ENCODE measurements at places on chromosomes 3 and 15.

GRCh38 chr3:101556064-101556463 lies 5.6 kb upstream of the TRMT10C start:
- H3K4me1 ChIP-seq = peaks cover 3% of the 10 kb centered on the region
- no peak for DNase-seq
- peaks cover 24% of the 10 kb centered on the region for H3K27me3 ChIP-seq
- no peak overlapping the region for H3K27ac ChIP-seq

- DNase-seq = no peak
- H3K4me3 ChIP-seq = no peak overlapping the region
- no peak overlapping the region for H3K27ac ChIP-seq
- H3K4me1 ChIP-seq = peaks cover 2% of the 10 kb centered on the region
- H3K36me3 ChIP-seq = peaks cover 2% of the 10 kb centered on the region
- H3K27me3 ChIP-seq = no peaks in the 10 kb centered on the region
Observed at GRCh38 chr15:78101423-78102105, 9.2 kb downstream of the SH2D7 start.

GRCh38 chr3:45544024-45544716 lies 50.4 kb upstream of the LIMD1 start:
- H3K4me3 ChIP-seq = no peak overlapping the region
- DNase-seq = no peak
- H3K27ac ChIP-seq = no peak overlapping the region
- H3K4me1 ChIP-seq = no peaks in the 10 kb centered on the region
- H3K36me3 ChIP-seq = peaks cover 12% of the 10 kb centered on the region
- no peaks in the 10 kb centered on the region for H3K27me3 ChIP-seq

- peaks cover 22% of the 10 kb centered on the region for H3K4me1 ChIP-seq
- no peak overlapping the region for H3K4me3 ChIP-seq
- peaks cover 3% of the 10 kb centered on the region for H3K36me3 ChIP-seq
Observed at GRCh38 chr3:169809230-169809795, 3.4 kb upstream of the LRRIQ4 start.

DNA sequence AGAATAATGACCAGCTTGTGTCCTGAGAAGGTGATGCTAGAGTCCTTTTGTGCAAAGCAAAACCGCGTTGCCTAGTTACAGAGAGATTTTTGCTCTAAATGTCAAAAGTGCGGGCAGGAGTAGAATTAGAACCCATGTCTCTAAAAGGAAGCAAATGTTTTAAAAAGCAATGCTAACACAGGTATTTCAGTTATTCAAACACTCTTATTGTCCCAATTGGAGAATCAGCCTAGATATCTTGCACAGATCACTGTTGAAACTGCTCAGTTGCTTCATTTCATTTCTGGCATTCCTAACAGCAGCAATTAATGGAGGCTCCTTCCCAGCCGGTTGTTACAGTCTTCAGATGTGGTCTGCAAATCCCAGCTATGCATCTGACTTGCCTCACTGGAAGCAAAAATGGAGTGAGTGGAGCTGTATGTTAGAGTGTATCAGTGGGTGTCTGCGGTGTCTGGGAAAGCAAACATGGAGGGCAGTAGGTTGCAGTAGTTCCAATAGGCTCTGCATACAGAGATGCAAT lies 55.6 kb upstream of the SEMA6D start:
- no peak overlapping the region for H3K4me3 ChIP-seq
- no peaks in the 10 kb centered on the region for H3K27me3 ChIP-seq
- H3K36me3 ChIP-seq = no peaks in the 10 kb centered on the region
- no peak overlapping the region for H3K27ac ChIP-seq
- DNase-seq = no peak

- H3K4me3 ChIP-seq = no peak overlapping the region
- H3K27ac ChIP-seq = no peak overlapping the region
- no peaks in the 10 kb centered on the region for H3K27me3 ChIP-seq
Observed at GRCh38 chr3:100169201-100169920, 55.1 kb upstream of the FILIP1L start.

- DNase-seq = no peak
- no peak overlapping the region for H3K27ac ChIP-seq
- no peaks in the 10 kb centered on the region for H3K4me1 ChIP-seq
- no peaks in the 10 kb centered on the region for H3K36me3 ChIP-seq
- H3K27me3 ChIP-seq = peaks cover 11% of the 10 kb centered on the region
Observed at GRCh38 chr3:143525408-143525807, 322.9 kb downstream of the SLC9A9 start.

DNA sequence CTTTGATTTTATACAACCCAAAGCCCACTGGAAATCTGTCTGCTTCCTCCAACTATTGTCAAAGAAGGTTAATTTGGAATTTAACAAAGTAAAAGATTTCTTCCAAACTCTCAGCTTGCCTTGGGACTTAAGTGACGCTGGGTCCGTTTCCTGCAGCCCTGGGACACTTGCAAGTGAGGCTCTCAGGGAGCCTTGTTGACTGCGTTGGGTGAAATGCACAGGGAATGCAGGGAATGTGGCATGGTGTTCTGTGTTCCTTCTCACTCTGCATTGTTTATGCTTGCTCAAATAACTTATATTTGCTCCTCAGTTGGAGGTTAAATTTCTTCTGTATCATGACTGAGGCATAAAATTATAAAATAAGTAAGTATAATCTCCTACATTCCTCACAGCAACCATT lies 60.9 kb upstream of the TJP1 start:
- no peak for DNase-seq
- no peaks in the 10 kb centered on the region for H3K27me3 ChIP-seq
- no peaks in the 10 kb centered on the region for H3K36me3 ChIP-seq
- H3K27ac ChIP-seq = peak overlapping the region; percentile 62
- H3K4me3 ChIP-seq = no peak overlapping the region

GRCh38 chr3:34109021-34109420 lies 310.6 kb downstream of the PDCD6IP start:
- no peak overlapping the region for H3K27ac ChIP-seq
- H3K4me3 ChIP-seq = no peak overlapping the region
- no peaks in the 10 kb centered on the region for H3K4me1 ChIP-seq
- no peak for DNase-seq
- no peaks in the 10 kb centered on the region for H3K36me3 ChIP-seq

GRCh38 chr15:69972436-69972835 lies 125.3 kb downstream of the TLE3 start:
- no peaks in the 10 kb centered on the region for H3K36me3 ChIP-seq
- H3K4me3 ChIP-seq = no peak overlapping the region

DNA sequence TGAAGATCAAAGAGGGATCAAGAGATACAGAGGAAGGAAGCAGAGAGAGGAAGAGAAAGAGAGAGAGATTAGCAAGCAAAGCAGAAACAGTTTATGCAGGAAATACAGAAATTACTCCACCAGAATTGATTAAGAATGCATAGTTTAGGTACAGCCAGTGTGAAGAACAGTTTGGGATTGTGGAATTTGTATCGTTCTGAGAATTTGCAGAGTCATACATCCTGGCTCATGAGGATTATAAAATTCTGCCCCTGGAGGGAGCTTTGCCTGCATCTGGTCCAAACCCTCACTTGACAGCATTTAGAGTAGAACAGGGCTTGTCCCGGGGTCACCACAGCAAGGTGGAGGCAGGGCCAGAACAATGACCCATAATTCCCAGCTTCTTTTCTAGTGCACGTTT lies 44.1 kb downstream of the MASP1 start:
- H3K4me3 ChIP-seq = no peak overlapping the region
- H3K4me1 ChIP-seq = no peaks in the 10 kb centered on the region
- peaks cover 10% of the 10 kb centered on the region for H3K27me3 ChIP-seq
- H3K36me3 ChIP-seq = no peaks in the 10 kb centered on the region

DNA sequence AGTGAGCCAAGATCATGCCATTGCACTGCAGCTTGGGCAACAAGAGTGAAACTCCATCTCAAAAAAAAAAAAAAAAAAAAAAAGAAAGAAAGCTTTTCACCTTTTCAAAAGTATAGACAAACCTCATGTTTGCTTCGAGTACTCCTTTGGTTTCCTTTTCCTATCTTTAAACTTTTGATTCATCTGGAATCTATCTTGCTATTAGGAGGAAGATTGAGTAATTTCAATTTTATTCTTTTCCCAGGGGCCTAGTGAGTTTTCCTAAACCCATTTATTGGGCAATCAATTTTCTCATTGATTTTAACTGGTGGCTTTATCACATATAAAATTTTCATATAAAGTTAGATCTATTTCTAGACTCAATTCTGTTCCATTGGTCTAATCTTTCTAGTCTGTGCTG lies 190.5 kb upstream of the VEPH1 start:
- peaks cover 20% of the 10 kb centered on the region for H3K27me3 ChIP-seq
- no peak for DNase-seq
- H3K27ac ChIP-seq = no peak overlapping the region
- H3K36me3 ChIP-seq = no peaks in the 10 kb centered on the region

GRCh38 chr3:54862526-54862925 lies 65.3 kb downstream of the LRTM1 start:
- no peak overlapping the region for H3K27ac ChIP-seq
- no peaks in the 10 kb centered on the region for H3K36me3 ChIP-seq
- DNase-seq = no peak

- no peak overlapping the region for H3K4me3 ChIP-seq
- H3K27me3 ChIP-seq = no peaks in the 10 kb centered on the region
- DNase-seq = no peak
- H3K27ac ChIP-seq = no peak overlapping the region
- peaks cover 9% of the 10 kb centered on the region for H3K36me3 ChIP-seq
Observed at GRCh38 chr3:41847679-41848078, 114.2 kb downstream of the ULK4 start.

- no peaks in the 10 kb centered on the region for H3K27me3 ChIP-seq
- H3K4me1 ChIP-seq = peaks cover 37% of the 10 kb centered on the region
- peak overlapping the region; percentile 3 for H3K27ac ChIP-seq
- H3K4me3 ChIP-seq = no peak overlapping the region
Observed at GRCh38 chr3:195148549-195148948, 122.4 kb downstream of the XXYLT1 start.

DNA sequence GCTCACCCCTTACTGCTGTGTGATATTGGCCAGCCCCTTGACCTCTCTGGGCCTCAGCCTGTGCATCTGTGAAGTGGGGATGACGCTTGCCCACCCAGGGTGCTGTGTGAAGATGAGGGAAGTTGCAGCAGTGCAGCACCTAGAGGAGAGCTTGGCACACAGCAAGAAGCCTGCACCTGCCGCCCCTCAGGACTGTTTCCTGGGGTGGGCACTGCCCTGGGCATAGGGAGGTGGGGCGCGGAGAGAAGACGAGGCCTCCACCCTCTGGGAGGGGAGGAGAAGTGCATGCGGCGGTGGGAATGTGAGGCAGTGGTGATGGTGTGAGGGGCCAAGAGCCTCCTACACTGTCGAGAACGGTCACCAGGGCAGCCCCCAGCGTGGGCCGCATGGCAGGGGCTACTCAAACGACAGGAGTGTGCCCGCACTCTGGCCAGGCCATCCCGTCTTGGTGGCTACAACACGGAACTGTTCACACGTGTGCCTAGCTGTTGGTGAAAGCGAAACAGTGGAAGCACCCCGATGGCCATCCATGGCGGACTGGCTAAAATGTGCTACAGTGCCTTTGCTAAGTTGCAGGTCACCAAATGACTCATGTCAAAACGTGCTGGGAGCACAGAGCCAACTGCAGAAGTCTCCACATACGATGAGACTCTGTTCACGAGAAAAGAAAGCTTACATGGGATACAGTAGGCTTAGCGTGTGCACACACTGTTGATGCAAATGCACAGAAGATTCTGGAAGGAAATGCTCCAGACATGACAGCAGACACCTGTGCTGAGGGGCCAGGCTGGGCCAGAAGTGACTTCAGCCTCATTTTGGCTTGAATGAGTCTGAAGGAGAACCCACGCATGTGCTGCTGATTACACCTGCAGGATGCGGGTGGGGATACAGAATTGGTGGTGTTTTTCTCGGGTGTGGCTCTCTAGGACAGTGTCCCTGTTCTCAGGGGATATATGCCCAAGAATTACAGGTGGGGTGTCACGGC lies 40.4 kb upstream of the IQSEC1 start:
- H3K27me3 ChIP-seq = peaks cover 15% of the 10 kb centered on the region
- no peak overlapping the region for H3K27ac ChIP-seq
- no peak overlapping the region for H3K4me3 ChIP-seq

- peaks cover 23% of the 10 kb centered on the region for H3K36me3 ChIP-seq
- no peaks in the 10 kb centered on the region for H3K27me3 ChIP-seq
- DNase-seq = no peak
- no peak overlapping the region for H3K4me3 ChIP-seq
- peak overlapping the region; percentile 43 for H3K27ac ChIP-seq
Observed at GRCh38 chr15:77036537-77037387, 34.1 kb downstream of the TSPAN3 start.

DNA sequence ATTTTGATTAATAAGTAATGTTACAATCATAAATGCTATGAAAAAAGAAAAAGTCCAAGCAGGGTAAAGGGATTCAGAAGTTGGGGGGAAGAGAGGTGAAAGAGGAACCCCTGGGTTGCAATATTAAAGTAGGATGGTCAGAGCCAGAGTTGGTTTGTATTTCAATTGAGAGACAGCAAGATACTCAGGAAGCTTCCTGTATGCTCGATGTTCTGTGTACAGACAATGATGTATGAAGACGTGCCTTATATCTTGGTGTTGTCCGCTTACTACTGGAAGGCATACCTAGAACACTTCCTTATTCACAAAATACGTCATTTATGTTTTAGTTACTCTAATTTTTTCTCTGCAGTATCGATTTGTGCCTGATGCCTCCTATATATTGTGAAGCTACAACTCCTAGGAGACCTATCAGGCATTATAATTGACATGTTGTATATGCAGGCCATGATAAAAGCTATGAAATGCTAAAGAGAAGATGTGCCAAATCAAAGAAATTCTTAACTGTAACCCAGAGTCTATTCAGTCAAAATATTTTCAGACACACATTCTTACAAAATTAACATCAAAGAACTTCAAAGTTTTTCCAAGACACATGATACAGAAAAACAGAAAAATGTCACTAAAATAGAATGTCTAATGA lies 87.5 kb downstream of the TBL1XR1 start:
- peaks cover 40% of the 10 kb centered on the region for H3K4me1 ChIP-seq
- peaks cover 2% of the 10 kb centered on the region for H3K36me3 ChIP-seq
- H3K27me3 ChIP-seq = no peaks in the 10 kb centered on the region
- peak overlapping the region; percentile 44 for H3K27ac ChIP-seq
- DNase-seq = no peak

DNA sequence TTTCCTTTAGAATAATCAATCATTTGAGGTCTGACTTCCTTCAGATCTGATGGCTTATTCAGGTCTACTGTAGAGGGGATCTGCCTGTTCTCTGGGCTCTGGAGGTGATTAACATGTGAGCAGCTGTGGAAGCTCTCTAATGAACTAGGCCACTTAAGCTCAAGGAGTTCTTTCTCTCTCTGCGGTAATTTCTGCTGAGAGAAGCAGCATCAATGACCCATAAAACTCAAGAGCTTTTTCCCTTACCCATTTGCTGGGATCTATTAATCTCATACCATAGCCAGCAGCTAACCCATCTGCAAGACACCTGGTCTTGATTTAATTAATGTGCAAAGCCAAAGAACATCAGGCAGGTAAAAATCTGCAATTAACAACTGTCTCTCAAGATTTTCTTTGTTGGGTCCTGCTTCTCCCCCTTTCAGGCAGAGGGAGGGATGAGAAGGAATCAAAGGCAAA lies 73.2 kb upstream of the DLG1 start:
- H3K36me3 ChIP-seq = no peaks in the 10 kb centered on the region
- H3K4me1 ChIP-seq = peaks cover 38% of the 10 kb centered on the region
- DNase-seq = no peak
- H3K4me3 ChIP-seq = no peak overlapping the region
- H3K27me3 ChIP-seq = no peaks in the 10 kb centered on the region

GRCh38 chr15:29616512-29616911 lies 205.8 kb downstream of the TJP1 start:
- H3K4me1 ChIP-seq = peaks cover 14% of the 10 kb centered on the region
- no peaks in the 10 kb centered on the region for H3K36me3 ChIP-seq
- H3K27ac ChIP-seq = no peak overlapping the region
- no peak for DNase-seq
- H3K4me3 ChIP-seq = no peak overlapping the region

GRCh38 chr3:188272481-188273372 lies 118.8 kb downstream of the LPP start:
- H3K4me3 ChIP-seq = no peak overlapping the region
- H3K4me1 ChIP-seq = peaks cover 46% of the 10 kb centered on the region
- H3K27ac ChIP-seq = peak overlapping the region; percentile 49
- no peak for DNase-seq

All from mesothelial cell of epicardium (in vitro differentiated cells).